ENCODE measurements at places on chromosomes 16 and 17.

DNA sequence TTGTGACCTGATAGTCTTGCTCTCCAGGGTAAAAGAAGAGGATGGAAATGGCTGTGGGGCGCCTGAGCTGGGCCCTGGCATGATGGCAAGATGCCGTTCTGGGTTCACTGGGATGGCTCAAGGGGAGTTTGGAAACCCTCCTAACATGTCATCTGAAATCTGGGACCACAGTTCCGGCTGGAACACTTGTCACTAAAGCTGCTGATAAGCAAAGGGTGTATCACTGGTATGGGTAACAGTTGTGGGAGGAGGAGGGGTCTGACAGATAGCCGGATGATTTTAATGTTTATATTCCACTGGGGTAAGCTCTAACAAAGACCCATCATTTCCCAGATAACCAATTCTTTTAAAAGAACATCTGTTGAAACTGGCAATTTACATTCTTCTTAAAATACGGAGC, 390.2 kb downstream of the WWOX start:
- DNase-seq, result no peak

- DNase-seq, result peak; percentile 24
These were observed 60.7 kb downstream of the WSB1 start for GRCh38 chr17:27354491-27355081.

- DNase-seq, result no peak
These were observed 506.1 kb downstream of the CDH11 start for GRCh38 chr16:64615630-64616280.

GRCh38 chr16:78154729-78155461, 55.4 kb downstream of the WWOX start:
- DNase-seq, result no peak

- no peak for DNase-seq
These were observed 16.7 kb upstream of the TBX21 start for GRCh38 chr17:47716375-47716774.

- no peak for DNase-seq
These were observed 47.3 kb upstream of the CMIP start for GRCh38 chr16:81397058-81397878.

GRCh38 chr16:86519649-86520316, 9.5 kb downstream of the FOXF1 start:
- DNase-seq, result peak; percentile 72

DNA sequence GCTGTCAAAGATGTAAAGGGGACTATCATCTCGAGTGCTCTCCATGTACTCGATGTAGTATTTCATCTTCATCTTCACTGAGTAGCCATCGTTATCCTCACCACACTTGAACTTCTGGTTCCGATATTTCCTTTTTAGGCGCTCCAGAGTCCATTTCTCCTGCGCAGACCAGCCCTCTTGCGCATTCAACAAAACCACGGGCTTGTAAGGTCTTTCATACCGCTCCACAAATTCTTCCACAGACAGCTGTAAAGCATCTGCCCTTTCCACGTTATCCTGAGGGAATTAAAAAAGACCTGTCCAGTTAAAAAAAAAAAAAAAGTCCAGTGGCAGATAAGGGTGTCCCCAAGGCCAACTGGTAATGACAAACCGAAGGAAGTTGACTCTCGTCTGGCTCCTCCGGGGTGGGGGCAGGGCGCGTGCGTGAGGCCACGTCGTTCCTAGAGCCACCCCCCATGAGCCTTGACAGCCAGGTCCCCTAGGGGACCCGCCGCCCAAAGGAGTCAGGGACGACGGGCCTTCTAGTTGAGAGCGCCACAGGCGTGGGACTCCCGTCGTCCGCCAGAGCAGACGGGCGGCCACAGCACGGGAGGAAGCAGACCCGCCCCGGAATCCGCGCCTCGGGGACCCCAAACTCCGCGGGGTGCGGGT, 701 bp downstream of the JMJD6 start:
- peak; percentile 63 for DNase-seq

GRCh38 chr17:4854111-4854681, 21.1 kb downstream of the MINK1 start:
- DNase-seq, result no peak

DNA sequence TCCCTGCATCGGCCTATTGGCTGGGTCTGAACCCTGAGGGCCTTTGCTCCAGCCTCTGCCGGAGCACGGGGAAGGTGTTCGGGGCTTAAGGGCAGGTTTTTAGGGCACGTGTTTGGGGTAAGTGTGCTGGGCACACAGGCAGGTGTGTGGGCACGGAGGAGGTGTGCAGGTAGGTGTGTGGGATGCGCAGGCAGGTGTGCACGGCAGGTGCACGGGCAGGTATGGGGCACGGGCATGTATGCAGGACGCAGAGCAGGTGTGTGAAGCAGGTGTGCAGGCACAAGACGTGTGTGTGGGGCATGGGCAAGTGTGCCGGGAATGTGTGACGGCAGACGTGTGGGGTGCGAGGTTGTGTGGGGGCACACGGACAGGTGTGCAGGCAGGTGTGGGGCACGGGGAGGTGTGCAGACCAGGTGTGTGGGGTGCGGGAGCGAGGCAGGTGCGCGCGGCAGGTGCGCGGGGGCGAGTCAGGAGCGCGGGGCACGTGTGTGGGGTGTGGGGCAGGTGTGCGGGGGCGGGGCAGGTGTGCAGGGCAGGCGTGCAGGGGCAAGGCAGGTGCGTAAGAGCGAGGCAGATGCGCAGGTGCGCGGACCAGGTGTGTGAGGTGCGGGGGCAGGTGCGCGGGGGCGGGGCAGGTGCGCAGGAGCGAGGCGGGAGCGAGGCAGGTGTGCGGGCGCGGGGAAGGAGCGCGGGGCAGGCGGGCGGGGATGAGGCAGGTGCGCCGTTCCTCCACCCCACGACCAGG, 28.6 kb upstream of the METRNL start:
- no peak for DNase-seq

GRCh38 chr16:2032285-2033056, 5.8 kb downstream of the NHERF2 start:
- no peak for DNase-seq

DNA sequence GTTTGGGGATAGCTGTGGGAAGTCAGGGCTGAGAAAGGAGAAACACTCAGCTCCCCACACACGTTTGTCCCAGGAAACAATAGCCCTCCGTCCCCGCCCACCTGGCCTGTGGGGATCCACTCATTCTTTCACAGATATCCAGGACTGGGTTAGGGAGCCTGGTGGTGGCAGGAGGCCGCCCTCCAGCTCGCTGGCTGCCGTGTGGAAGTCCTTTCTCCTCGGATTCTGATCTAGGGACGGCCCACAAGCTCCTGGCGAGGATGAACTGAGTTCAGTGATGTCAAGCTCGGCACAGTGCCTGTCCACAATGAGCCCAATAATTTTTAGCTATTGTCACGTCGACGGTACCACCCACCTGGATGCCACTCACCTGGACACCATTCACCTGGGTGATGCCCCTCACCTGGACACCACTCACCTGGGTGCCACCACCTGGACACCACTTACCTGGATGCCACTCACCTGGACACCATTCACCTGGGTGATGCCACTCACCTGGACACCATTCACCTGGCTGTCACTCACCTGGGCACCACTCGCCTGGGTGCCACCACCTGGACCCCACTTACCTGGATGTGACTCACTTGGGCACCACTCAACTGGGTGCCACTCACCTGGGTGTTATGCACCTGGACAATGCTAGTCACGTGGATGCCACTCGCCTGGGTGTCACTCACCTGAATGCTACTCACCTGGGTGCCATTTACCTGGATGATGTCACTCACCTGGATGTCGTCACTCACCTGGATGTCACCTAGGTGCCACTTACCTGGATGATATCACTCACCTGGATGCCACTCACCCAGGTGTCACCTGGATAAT, 172.5 kb upstream of the FOXF1 start:
- no peak for DNase-seq

GRCh38 chr16:85505794-85506634, 107.1 kb upstream of the GSE1 start:
- DNase-seq, result no peak

DNA sequence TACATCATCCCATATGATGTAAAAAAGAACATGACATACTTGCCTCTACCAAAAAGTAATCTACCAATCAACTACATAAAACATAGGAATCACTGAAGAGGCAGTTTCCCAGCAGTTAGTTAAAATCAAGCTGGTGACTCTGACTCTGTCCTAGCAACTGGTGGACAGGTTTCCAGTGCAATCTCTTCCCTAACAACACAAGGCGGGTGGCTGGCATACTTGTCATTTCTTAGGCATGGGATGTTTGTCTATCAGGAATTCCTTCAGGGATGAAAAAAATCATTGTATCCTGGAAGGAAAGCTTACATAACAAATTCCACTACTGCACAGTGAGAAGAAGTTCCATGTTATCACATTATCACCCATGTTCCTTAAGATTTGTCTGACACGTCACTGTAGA, 50.9 kb downstream of the HELZ start:
- no peak for DNase-seq

GRCh38 chr17:8893621-8894201, 26.2 kb upstream of the PIK3R6 start:
- DNase-seq, result no peak

DNA sequence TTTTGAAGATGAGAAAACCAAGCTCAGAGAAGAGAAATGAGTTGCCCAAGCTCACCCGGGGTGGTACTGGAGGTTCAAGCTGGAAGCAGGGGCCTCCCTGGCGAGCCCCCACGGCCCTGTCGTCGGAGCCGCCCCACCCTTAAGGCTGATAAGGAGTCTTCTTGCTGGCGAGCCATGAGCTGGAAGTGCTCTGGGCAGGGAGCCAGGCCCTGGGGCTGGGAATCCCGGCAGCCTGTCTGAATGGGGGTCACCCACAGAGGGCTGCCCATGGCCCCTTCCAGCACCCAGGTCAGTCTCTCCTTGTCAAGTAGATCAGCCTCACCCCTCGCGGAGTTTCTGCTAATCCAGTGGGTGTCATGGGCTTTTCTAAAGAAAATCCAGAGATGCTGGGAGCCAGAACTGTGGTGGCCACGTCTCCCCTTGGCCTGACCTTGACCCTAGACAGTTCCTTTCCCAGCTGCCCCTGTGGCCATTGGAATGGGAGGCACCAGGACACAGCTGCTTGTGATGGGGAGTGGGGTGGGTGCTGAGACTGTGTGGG, 1.2 kb upstream of the P2RX1 start:
- no peak for DNase-seq

GRCh38 chr16:22272870-22273650, 24.1 kb upstream of the POLR3E start:
- no peak for DNase-seq

GRCh38 chr17:18257268-18257981, 1.1 kb downstream of the FLII start:
- DNase-seq, result no peak

Data from germinal center (tissue), 1 donor.